Occipital lobe (tissue), 3 donors: ENCODE measurements at places on chromosomes 2 and 18. TPM values are rescaled to one million over a fixed set of nuclear protein-coding genes. Genes with fewer than 3 reads are reported as not detected.
A peak's percentile ranks its signal among the peaks of the same experiment; 100 is the strongest.

GRCh38 chr18:74734013-74734444 is 136.4 kb downstream of the ZNF407 start:
- DNase-seq, result no peak

- no peak for DNase-seq
These were observed 109.5 kb downstream of the SP3 start for GRCh38 chr2:173855661-173856060.

DNA sequence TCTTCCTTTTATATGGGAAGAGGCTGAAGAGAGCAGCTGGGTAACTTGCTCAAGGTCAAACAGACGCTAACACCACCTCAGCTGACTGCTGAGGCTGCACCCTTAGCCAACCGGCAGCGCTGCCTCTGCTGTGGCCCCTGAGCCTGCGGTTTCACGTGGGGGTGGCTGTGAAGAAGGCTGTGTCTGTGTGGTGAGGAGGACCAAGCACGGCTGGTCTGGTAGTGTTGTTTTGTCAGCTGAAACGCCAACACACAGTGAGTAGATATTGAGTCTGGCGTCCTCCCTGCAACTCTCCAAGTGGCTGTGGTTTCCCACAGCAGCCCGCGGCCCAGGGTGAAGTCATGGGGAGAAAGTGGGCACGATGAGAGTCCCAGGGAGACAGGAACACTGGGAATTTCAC is 69.6 kb downstream of the THNSL2 start:
- no peak for DNase-seq

- DNase-seq, result no peak
These were observed 90.6 kb upstream of the ARL4C start for GRCh38 chr2:234587341-234588053.

- no peak for DNase-seq
These were observed 60.1 kb downstream of the FMNL2 start for GRCh38 chr2:152395103-152395502.

The SH3BP4 gene
- 5.5 TPM for total RNA-seq

DNA sequence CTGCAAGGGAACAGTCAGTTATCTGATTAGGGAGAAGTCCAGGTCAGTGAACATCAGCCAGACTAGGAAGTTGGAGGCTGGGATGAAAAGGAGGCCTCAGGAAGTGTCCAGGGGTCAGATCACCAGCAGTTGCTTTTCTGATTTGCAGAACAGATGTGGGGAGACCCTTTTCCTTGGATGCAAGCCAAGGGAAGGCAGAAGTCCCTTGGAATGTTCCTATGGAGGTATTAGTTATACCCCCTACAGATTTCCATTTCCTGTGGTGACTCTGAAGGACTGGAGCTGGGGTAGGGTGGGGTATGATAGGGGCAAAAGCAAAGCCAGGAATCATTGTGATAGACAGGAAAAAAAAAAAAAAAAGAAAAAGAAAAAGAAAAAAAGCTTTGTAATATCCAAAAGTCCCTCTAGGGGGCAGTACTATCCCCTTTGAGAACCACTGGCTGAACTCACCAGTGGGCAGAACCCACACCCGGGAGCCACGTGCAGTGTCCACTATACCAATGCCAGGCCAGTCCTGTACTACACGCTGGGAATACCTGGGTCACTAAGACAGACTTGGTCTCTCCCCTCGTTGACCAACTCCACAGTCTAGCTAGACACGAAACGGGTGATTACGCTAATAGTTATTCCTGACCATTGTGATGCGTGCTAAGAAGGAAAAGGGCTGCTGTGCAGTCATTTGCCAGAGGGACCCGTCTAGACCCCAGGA is 7.4 kb downstream of the DYSF start:
- no peak for DNase-seq

- no peak for DNase-seq
These were observed 52.4 kb upstream of the ST8SIA3 start for GRCh38 chr18:57299931-57300330.

GRCh38 chr2:136141510-136142149 is 23.7 kb upstream of the CXCR4 start:
- DNase-seq, result no peak

DNA sequence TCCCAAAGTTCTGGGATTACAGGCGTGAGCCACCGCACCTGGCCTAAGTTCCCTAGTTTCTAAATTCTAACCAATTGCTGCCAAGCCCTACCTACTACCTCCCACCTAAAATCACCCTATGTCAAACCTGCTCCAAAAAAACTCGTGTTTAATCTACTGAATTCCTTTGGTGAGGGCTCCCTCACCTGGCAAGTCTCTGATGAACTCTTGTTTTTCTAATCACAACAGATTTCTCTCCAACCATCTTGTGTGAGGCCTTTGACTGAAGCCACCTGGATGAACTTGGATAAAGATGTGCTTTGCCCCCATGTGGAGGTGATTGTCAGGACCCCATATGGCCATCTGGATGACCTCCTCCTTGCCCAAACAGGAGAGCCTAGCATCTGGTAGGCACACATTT is 17.4 kb upstream of the SLC35G4 start:
- DNase-seq, result no peak

The XIRP2 gene
- 0.78 TPM for total RNA-seq

GRCh38 chr2:212595036-212595654 is 56.5 kb upstream of the ERBB4 start:
- no peak for DNase-seq

The REV1 gene
- 122 TPM for total RNA-seq

GRCh38 chr2:217512728-217513127 is 490.1 kb downstream of the TNS1 start:
- DNase-seq, result no peak

The TSPYL6 gene
- 0.31 TPM for total RNA-seq

- no peak for DNase-seq
These were observed 150.2 kb downstream of the NCKAP5 start for GRCh38 chr2:133418021-133418420.

- no peak for DNase-seq
These were observed 3.0 kb downstream of the NPC1 start for GRCh38 chr18:23583071-23583865.

The TMEM17 gene
- 6.4 TPM for total RNA-seq

GRCh38 chr2:24919506-24920097 is 435 bp downstream of the ADCY3 start:
- DNase-seq, result no peak

DNA sequence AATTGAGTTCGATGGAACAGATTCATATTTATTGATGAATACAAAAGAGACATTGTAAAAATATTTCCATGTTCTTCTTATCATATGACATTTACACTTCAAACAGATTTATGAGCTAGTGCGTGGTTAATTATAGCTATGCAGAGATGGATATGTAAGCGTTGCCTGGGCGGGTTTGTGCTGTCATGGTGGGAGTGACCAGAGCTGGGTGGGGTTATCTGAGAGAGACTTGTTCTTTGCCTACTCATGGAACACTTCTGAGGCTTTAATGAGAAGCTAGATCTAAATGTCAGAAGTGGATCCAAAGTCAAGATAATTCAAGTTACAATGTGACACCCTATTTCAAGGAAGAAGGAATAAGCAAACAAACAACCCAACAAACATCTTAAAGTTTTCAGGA is 162.3 kb upstream of the ZEB2 start:
- DNase-seq, result no peak

The IL36RN gene
- total RNA-seq, result not detected

DNA sequence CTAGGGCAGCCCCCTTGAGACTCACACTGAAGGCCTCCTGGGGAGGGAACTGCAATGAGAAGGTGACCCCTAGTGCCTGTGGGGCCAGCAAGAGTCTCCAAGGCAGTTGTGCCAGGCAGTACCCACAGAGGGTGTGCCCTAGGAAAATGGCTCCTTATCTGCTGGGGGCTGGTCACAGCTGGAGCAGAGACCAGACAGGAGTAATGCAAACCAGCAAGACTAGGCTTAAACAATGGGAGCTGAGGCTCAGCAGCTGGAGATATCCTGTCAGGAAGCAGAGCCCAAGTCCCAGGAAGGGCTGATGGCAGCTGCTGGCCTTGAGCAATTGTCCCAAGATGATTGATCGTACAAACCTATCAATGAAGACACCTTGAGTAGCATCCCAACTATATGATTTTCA is 26.8 kb upstream of the E2F6 start:
- no peak for DNase-seq

The GAL3ST2 gene
- 0.16 TPM for total RNA-seq

The OTOF gene
- 0.47 TPM for total RNA-seq

GRCh38 chr2:173666171-173666888 is 298.8 kb downstream of the SP3 start:
- no peak for DNase-seq

DNA sequence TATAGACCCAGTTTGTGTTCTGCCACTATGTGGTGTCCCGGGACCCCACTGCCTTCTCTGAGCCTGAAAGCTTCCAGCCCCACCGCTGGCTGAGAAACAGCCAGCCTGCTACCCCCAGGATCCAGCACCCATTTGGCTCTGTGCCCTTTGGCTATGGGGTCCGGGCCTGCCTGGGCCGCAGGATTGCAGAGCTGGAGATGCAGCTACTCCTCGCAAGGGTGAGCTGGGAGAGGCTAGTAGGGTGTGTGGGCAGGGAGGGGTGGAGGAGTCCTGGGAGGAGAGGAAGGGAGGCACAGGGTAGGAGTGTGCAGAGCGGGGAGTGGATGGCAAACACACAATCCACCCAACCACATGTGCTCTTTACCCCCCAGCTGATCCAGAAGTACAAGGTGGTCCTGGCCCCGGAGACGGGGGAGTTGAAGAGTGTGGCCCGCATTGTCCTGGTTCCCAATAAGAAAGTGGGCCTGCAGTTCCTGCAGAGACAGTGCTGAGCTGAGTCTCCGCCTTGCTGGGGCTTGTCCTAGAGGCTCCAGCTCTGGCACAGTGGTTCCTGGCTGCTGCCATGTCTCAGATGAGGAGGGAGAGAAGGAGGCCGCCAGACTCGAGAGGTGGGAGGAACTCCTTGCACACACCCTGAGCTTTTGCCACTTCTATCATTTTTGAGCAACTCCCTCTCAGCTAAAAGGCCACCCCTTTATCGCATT is 16.9 kb downstream of the PRKAG3 start:
- DNase-seq, result no peak

GRCh38 chr2:129909651-129910418 is 69.6 kb upstream of the RAB6C start:
- no peak for DNase-seq

GRCh38 chr2:79453918-79454317 is 58.9 kb upstream of the CTNNA2 start:
- DNase-seq, result no peak

DNA sequence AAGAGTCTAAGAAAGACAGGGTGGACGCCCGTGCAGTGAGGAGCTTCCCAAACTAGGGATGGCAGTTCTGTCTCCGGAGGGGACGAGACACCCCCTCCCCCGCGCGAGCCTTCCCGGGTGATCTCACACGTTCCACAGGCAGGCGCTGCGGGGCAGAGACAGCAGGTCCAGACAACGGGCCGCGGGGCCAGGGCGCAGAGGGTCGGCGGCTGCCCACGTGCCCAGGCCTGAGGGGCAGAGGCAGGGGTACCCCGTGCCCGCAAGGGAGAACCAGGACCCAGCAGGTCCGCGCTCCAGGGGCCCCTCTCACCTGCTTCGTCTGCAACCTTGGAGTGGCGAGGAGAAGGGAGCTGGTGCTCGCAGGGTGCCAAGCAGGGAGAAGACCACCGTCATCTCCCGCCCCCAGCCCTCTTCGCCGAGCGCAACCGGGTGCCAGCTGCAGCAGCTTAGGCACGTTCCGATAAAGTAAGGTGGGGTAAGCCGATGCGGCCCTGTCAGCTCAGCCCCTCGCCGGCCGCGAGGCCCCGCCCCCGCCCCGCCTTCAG is at the start of gene GPR155:
Gene GPR155 (minus strand): TSS at position 467 of the 545 bp plus-strand sequence. CDS start 5,073 bp downstream, outside the sequence.
- DNase-seq, result peak; percentile 64

DNA sequence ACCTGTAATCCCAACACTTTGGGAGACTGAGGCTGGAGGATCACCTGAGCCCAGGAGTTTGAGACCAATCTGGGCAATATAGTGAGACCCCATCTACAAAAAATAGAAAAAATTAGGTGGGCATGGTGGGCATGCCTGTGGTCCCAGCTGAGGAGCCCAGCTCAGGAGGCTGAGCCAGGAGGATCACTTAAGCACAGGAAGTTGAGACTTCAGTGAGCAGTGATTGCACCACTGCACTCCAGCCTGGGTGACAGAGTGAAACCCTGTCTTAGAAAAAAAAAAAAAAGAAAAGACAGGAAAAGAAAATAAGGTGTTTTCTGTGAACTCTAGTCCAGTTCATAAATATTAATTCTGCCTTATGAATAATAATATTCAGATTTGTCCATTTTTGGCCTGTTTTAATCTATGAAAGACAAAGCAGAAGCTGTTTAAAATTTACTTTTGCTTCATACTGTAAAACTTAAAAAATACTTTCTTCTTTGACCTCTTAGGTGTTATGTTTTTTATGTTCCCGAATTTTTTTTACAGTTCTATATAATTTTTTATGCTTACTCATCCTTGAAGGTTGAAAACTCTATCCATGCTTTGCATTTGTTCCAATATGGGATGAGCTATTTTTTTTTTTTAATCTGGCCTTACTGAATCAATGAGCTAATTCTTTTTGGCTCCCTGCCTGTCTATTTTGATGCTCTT is 8.4 kb upstream of the ANXA4 start:
- no peak for DNase-seq

The SLC14A1 gene
- 4.1 TPM for total RNA-seq
